ENCODE measurements at places on chromosomes 1 and 21.

GRCh38 chr1:171902527-171902926 lies 61.2 kb downstream of the DNM3 start:
- no peak for DNase-seq

- DNase-seq = no peak
Measured at GRCh38 chr1:225813214-225813964, 3.5 kb downstream of the EPHX1 start.

GRCh38 chr1:198977909-198978308 lies 339.1 kb downstream of the PTPRC start:
- peak; percentile 22 for DNase-seq

GRCh38 chr21:19244502-19245187 lies 841.1 kb upstream of the TMPRSS15 start:
- no peak for DNase-seq

GRCh38 chr1:234277161-234277868 lies 95.9 kb upstream of the COA6 start:
- DNase-seq = no peak

DNA sequence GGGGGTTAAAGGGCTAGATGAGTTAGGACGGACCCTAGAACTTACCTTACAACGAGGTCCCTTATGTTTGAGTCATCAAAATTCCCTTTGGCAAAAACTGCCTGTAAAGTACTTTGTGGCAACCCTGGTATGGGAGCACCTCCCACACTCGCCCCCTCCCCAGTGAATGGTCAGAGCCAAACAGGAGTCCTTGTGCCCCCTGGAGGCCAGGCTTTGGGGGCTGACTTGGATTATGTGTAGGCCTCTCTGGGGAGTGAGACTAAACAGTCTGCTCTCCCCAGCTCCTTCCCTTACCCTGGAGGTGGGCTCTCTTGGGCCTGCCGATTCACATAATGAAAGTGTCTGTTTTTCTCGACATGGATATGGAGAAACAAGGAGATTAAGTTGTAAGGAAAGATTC lies 81.2 kb downstream of the ADCY10 start:
- no peak for DNase-seq

DNA sequence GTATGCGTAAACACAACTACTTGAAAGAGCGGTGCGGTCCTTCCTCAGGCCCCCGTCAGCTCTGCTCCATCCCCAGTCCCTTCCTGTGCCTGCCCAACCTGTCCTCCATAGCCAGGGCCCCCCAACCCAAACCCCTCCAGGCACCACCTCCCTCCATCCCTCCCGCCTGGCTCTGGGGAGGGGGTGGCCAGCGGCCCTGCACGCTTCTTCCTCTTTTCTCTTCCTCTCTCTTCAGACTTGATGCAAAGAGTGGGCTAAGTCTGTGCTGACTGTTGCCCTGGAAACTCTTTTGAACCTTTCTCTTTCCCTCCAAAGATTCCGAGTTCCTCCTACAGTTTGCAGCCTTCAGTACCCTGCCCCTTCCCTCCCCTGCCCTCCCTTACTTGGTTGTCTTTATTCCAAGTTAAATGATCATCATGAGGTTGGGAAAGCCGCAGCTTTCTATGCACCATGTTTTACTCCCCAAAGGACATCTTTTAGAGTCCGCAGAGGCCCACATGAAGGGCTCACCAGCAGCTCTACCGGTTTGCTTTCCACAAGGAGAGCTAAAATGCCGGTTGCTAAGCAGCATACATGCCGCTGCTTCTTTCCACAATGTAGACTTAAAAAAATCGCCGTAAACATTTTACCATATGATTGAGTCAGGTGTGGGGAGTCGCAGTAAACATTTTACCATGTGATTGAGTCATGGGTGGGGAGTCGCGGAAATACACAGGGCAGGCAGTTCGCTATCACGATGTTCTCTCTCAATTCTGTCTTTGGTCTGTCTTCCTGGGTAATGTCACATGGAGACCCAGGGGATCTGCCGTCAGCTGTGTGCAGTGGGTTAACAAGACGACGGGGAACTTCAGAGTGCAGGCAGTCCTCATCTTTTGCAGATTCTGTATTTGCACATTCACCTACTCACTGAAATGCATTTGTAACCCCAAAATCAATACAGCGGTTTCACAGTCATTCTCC lies 525.3 kb downstream of the KIF26B start:
- no peak for DNase-seq

DNA sequence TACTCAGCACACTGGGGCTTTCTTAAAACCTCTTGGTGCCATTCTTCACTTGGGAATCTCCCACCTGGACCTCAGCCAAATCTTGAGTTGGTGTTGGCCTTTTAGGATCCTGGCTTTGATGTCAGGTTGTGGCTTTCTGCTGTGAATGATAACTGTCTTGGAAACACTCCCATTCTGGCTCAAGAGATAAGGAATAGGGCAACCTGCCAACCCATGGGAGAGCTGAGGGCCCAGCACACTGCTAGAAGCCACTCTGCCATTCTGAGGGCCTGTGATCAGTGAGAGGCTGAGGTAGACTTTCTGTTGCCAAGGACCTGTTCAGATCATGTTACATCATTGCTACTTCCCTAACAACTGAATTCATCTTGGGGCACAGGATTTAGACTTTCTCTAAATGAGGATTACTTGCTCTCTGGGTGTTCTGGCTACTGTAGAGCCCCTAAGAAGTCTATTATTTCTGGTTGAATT lies 45.8 kb downstream of the TTC39A start:
- peak; percentile 62 for DNase-seq

GRCh38 chr1:235442788-235443429 lies 61.3 kb downstream of the B3GALNT2 start:
- no peak for DNase-seq

- DNase-seq = no peak
Measured at GRCh38 chr1:91613595-91613994, 112.9 kb downstream of the CDC7 start.

GRCh38 chr1:184075055-184076029 lies 23.8 kb downstream of the TSEN15 start:
- DNase-seq = peak; percentile 28

DNA sequence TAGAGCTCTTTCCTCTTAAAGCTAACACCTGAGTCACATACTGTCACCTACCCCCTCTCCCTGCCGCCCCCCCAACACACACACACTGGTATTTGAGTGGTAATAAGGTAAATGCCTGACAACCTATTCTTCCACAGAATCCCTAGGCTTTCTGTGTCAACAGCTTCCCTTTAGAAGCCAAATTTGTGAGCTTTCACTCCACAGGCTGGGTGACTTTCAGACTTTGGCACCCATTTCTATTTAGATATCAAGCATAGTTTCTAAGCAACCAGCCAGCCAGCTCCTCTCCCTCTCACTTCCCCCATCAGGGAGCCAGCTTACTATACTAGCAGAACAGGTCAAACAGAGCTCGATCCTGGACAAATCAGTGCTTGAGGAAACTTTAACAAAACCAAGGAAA lies 3.2 kb upstream of the C1orf74 start:
- DNase-seq = no peak

- DNase-seq = no peak
Measured at GRCh38 chr1:7406641-7407543, 364.2 kb upstream of the VAMP3 start.

DNA sequence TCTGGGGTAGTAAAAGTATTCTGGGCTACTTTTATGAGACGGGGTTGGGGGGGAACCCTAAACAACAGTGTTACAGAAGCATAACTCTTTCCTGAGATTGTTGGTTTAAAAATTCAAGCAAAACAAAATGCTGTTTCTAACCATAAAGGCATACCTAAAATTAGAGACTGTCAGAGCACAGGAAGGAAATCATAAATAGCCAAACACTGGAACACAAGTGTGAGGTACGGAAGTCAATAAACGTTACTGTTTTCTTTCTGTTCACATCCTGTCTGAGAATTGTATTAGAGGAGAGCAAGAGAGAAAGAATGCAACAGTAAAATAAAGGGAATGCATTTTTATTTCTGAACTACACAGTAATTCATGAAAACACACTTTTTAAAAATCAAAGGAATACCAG lies 42.8 kb upstream of the IL12RB2 start:
- DNase-seq = no peak

DNA sequence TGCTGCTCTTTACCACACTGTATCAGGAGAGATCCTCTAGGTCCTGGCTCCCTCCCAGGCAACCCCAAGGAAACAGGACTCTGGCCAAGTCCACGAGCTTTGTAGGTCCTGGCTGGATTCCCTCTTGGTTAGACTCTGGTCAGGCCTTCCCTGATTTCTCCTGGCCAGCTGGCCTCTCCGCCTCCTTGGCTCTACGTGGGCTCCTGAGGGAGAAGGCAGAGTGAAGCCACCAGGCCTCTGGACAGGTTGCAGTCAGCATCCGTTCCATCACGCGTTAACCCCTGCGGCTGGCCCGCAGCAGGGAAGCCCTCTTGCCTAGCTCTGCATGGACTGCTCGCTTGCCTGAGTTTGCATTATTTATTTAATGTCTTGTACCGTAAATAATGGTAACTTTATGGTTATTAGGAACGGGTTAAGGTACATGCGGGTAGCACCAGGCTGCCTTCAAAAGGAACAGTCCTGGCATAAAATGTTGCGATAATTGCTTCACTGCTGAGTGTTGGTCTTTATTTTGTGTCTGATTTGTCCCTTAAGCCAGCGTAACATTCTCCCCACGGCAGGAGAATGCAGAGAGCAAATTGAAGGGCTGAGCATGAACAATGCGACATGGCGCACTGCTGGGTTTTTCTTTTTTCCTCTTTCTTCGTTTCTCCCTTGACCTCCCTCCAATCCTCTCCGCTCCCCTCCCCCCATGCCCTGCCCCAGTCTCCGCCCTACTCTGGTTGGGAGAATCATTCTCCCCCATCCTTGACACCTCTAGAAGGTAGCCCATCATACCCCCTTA lies 100.3 kb downstream of the RNF220 start:
- no peak for DNase-seq

DNA sequence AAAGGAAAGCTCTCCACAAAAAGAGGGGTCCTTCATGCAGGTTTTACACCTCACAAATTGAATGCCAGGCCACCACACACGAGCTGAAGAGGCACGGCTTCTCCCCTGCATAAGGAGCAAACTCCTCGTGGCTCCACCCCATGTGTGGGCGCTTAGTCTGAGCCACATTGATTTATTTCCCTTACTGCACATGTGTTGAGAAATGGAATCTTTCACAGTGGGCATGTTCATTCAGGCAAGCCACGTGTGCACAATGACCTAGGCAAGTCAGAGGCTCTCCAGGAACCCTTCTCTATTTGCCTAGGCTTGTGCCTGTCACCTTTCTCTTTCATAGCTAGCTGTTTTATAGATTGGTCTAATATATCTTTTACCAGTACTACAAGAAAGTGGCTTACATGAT lies 120.5 kb downstream of the LTN1 start:
- DNase-seq = no peak

DNA sequence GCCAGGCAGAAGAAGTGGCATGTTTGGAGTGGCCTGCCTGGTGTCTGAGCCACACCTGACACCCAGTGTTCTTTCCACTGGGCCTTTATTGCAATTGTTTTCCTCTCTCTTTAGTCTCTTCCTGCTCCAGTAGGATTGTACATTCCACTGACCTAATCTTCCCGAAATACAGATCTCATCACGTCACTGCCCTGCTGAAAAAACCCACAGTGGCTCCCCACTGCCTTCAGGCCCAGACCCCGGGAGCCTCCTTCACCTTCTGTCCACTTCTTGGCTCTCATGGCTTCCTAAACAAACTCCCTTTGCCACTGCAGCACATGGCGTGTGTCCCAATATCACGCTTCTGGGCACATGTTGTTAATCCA lies 25.3 kb upstream of the ATP5PO start:
- DNase-seq = no peak

DNA sequence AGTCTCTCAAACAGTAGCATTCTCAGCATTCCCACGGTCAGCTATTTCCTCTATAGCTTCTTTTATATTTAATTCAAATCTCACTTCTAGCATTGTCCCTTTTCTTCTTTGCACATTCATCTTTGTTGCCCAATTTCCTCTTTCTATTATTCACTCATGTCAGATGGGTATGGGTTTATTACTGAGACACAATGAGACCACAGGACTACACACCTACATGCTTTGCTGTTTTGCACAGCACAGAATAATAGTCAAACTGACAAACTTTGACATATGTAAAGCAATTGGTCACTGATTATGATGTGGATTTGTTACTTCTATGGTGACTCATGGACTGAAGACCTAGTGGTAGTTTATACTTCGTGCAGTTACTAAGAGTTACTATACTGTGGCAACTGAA lies 5.8 kb upstream of the CD1C start:
- DNase-seq = peak; percentile 43

DNA sequence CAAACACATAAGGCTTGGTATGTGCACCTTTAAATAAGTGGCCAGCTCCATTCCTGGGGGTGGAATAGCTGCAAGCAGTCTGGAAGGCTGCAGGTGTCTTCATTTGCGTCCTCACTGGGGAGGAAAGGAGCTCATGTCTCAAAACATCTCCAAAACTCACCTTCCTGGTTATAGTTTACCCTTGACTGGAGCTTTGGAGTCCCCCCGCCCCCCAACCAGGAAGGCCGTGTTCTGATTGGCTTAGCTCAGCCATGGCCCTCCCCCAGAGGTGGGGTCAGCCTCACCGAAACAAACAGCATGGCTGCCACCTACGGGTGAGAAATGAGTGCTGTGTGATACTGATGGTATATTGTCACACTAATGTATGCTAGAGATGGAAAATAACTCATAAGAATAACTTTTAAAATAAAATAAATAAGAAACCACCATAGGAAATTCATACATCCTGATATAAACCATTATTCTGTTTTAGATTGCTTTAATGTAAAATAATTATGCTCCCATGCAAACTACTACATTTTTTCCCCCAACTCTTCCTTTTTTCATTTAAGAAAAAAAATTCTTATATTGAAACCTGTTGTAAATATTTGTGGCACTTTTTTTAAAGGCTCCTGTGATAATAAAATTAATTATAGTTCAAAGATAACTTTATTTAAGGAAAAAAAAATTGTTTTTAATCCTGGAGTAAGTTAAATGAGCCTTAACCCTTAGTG lies 90.8 kb downstream of the ZP4 start:
- peak; percentile 53 for DNase-seq

- no peak for DNase-seq
Measured at GRCh38 chr1:189790335-189790734, 687.3 kb downstream of the BRINP3 start.

DNA sequence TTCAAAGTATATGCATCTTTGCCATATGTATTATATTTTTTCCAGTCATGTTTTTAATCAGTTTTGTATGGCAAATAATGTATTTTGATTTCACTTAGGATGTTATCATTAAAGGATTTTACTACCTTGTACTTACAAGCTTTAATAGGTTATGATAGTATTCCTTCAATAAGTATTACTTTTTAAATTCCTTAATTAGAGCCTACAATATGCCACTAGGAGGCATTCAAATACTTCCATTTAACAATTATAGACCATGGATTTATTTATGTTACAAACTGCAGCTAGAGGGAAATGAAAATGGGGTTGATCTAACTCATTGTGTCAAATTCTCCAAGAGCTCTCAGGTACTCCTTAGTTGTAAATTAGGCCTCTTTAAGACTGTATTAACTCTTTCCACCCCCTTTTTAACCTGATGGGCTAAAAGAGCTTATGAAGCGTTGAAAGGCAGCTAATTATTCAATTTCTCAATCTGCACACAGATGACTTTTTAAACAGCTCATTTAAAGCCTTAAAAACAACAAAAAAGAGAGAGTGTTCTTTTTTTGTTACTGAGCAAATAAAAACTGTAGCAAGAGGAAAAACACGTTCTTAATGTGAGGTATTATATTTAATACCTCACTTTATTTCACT lies 156.2 kb downstream of the DENND1B start:
- no peak for DNase-seq
